Fibroblast of mammary gland (primary cell): ENCODE measurements at places on chromosomes 13 and 19.

DNA sequence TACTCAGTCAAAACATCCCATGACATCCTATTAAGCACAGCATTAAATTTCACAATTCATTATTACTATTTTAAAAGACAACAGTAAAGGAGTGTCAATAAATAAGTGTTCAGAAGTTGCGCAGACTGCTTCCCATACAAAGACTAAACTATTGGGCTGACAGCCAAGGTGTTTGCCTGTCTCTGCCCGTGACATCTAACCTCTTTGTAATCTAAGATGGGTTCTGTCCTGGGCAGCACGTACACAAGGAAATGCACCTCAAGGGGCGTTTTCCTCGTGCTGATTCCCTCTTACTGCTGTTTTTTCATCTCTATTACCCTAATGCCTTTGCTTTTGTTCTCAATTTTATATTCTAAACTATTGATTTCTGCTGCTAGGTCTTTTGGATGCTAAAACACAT lies 216.3 kb downstream of the NHLRC3 start:
- no peak for DNase-seq

- DNase-seq: no peak
Observed at GRCh38 chr19:11332822-11333221, 6.6 kb downstream of the RAB3D start.

DNA sequence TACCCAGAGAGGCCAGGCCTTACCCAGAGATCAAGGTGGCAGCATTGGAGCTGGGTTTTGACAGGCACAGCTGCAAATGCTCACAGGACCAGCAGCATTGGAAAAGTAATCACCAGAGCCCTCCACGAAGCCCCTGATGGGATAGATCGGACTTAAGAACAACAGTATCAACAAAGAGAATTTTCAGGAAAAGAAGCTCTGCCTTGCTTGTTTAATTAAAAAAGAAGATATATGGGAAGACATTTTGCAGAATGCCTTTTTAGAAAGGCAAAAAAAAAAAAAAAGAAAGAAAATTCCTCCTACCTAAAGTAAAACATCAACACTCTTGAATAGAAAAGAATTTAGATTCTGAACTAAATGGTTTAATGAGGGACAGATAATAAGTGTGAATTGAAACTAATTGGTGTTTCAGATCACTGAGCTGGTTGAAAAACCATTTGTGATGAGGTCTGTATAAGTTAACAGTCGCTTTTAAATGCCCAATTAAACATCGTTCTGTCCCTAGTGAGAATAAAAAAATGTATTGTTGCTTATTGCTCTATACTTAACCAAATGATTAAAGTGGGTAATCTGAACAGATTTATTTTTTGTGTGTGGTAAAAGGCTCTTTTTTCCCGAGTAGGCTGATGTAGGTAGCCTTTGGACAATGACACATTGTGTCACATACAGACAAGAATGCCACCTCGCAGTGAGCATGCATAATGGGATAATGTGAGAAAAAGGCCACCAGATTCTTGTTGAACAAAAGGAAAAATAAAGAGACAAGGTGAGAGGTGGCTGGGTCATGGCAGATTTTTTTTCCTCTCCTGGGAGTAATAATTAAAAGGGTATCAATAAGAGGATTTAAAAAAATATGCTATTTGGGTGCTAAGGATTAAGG lies 93.0 kb upstream of the ARGLU1 start:
- DNase-seq: no peak

GRCh38 chr13:26895081-26895807 lies 134.7 kb upstream of the GPR12 start:
- DNase-seq: no peak

DNA sequence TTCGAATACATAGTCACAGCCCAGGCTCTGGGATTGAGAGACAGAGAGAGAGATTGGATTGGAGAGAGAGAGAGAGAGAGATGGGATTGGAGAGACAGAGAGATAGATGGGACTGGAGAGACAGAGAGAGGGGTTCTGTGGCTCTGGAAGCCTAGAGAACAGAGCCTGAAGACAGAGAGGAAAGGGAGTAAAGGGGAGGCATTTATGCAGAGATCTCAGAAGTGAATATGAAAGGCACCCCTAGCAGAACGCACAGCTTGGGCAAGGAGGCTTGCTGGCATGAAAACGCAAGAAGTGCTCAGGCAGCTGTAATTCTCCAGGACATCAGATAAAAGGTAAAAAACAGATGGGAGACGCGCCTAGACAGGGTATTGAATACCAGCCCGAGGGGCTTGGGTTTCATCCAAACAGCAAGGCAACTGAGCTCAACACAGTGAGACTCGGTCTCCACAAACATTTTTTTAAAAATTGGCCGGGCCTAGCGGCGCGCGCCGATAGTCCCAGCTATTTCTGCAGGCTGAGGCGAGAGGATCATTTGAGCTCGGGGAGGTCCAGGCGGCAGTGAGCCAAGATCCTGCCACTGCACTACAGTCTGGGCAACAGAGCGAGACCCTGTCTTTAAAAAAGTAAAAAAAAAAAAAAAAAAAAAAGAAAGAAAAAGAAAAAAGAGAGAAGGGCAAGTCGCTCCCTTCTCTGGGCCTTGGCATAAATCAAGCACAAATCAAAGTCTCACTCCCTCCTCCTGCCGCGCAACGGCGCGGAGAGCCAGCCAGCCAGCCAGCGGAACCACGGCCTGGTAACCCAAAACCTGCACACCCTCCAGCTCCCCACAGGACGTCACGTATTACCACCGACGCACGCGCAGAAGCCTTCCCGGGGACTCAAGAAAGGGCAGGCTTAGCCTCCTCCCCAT lies 774 bp upstream of the PPP2R1A start:
- no peak for DNase-seq
